ENCODE measurements at places on chromosomes 5 and 9. TPM values are rescaled to one million over a fixed set of nuclear protein-coding genes. Genes with fewer than 3 reads are reported as not detected.
A peak's percentile ranks its signal among the peaks of the same experiment; 100 is the strongest.

- no peak for DNase-seq
These were observed 121.4 kb upstream of the MVB12B start for GRCh38 chr9:126205265-126205664.

TMEM171 gene
- 0.49 TPM for total RNA-seq

DNA sequence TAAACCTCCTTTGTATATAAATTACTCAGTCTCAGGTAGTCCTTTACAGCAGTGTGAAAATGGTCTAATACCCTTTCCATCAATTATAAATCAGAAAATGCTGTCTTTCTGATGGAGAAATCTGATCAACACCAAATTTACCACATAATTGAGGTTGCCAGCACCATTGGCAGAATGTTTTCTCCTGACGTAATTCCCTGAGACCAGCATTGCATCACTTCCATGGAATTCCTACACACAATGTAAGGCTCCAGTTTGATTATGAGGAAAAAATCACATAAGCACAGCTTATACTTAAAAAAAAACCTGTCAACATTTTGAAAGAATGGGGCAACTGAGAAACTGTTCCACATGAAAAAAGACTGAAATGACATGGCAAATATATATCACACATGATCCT, 618.7 kb upstream of the CDH6 start:
- DNase-seq, result no peak

CFAP90 gene
- not detected for total RNA-seq

GRCh38 chr9:107112707-107113243, 170.3 kb upstream of the RAD23B start:
- no peak for DNase-seq

GRCh38 chr5:55071413-55071812, 31.0 kb upstream of the GZMA start:
- no peak for DNase-seq

SPINK6 gene
- total RNA-seq, result not detected

- no peak for DNase-seq
These were observed 312.5 kb downstream of the CETN3 start for GRCh38 chr5:90097082-90097477.

DNA sequence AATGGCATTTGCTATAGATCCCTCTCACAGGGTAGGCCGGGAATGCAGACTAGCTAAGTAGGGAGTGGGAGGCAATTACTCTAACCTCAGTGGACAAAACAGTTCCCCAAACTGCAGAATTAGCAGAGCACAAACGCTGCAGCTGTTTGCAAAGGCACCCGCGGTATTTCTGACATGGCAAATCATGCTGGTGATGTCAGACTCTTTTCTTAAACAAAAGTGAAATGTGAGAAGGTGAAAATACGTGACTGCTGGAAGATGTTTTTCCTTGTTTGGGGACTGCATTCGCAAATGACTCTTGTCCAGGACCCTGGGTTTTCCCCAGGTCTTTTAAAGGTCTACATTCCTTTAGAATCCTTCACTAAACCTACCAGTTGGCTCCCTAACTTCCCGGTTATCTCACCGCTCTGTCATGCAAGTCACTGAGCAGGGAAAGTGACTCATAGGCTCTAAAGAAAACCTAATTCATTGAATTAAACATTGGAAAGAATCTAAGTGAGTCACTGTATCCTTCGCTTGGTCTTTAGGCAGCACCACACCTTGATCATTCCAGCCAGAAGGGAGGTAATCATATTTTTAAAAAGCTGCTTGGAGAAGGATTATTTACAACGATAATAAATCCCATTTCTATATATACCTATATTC, 91.5 kb upstream of the DNAH5 start:
- DNase-seq, result peak; percentile 83

DNA sequence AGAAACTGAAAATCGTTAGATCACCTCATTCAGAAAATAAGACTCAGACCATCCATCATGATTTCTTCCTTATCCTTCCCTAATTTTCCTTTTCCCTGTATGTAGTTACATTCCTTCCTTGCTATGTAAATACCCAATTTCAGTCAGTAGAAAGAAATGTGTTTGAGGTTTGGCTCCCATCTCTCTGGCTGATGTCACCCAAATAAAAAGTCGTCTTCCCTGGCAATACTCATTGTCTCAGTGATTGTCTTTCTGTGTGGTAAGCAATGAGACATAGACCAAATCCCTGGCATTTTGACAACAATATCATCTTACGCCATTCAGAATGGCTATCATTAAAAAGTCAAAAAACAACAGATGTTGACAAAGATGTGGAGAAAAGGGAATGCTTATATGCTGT, 303.9 kb upstream of the EDIL3 start:
- DNase-seq, result peak; percentile 90

LRRC19 gene
- total RNA-seq, result not detected

- no peak for DNase-seq
These were observed 75.2 kb downstream of the TENT4A start for GRCh38 chr5:6788439-6788838.

DNA sequence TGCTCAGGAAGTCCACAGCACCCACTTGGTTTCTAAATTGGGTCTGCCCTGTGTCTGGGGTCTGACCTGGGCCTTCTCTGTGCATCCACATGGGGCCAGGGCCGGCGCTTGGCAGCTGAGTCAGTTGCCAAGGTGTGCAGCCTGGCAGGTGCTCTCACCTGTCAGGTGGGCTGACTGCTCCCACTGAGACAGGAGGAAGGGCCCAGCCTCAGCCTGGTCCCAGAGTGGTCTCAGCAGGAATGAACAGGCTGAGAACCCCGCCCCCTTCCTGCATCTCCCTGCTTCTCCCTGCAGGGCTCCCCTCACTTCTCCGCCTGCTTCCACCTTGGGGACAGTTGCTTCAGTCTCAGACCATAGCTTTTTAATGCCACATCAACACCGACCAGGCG, 60.5 kb downstream of the BARX1 start:
- no peak for DNase-seq

DNA sequence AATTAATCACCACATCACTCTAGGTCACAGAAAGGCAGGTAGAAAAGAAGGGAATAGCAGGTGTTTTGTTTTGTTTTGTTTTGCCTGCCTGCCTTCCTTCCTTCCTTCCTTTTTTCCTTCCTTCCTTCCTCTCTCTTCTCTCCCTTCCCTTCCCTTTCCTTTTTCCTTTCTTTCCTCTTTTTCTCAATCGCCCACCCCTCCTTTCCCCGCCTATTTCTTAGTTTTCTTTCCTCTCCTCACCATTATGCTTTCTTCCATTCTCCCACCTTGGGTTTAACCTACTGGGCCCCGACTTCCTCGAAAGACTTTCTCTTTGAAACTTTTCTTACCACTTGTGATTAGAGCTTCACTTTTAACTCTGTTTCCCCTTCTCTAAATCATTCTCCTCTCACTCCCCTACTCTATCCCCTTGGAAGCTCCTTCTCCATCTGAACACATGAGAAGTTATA, 231.3 kb upstream of the CD180 start:
- DNase-seq, result no peak

GRCh38 chr9:135661816-135662560, 1.1 kb upstream of the LCN9 start:
- DNase-seq, result no peak

DNA sequence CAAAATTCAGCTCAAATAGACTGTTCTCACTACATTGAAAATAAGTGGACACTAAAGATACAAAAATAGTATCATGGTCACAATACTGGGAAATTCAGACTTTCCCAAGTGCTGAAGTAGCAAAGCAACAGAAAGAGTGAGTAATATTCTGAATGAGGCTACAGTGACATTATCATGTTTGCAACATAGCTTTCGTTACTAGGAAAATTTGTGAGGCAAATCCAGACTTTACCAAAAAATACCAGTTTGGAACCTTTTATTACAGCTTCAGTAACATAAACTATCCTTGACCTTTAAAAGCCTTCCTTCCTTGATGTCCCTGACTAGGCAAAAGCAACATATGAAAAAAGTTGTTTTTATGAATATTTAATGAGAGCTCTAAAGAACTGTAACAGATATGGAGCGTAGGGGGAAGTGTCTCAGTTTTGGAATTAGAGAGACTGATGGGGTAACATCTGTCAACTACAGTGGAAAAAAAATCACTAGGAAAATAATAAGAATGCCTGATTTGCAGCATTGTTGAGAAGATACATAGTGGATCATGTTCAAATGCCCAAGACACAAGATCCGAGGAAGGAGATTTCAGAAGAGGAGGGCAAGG, 312.9 kb downstream of the ADGRV1 start:
- DNase-seq, result peak; percentile 23

DNA sequence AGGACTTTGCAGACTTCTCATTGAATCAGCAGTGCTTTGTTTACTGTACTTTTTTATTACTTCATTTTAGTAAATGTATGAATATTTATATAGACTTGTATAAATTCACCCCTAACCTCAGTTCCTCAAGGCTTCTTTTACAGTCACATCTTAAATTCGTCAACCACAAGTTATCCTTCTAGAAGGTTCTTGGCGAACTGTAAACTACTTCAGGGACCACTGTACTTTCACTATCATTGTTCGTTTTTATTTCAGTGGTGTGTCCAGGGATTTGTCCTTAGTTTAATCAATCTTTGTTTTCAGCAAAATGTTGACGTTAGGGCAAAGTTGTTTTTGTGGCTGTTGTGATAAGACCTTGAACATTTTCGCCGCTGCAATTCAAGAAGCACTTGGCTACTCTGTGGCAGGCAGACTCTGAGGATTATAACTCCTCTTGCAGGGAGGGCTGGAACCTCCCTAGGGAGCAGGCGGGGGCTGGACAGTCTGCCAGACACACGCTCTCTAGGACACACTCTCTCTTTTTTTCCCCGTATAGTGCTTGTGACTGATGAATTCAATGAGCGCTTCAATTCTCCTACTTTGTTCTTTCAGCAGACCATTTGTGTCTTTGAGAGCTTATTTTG, 252.8 kb downstream of the FBXL7 start:
- no peak for DNase-seq

GRCh38 chr5:8382456-8382855, 513.5 kb downstream of the MTRR start:
- DNase-seq, result no peak

GRCh38 chr5:148491015-148491792, 107.4 kb downstream of the FBXO38 start:
- no peak for DNase-seq

DNA sequence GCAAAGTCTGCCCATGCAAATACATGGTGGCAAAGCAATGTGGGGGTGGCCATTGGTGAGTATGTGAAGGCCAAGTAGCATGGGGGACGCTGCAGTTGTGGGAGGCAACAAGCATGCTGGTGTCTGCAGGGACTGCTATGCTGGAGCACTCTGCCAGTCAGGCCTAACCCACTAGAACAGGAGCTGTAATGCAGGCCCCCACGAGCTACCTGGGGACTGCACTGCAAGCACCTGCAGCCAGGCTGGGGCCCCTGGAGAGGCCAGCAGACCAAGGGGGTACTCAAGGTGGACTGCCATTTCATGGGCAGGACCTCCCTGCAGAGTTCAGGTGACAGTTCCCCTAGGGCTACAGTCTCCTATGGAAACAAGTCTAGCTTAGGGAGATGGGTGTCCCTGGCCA, 183.8 kb upstream of the PDE4D start:
- DNase-seq, result no peak

MTMR12 gene
- 27.7 TPM for total RNA-seq

DNA sequence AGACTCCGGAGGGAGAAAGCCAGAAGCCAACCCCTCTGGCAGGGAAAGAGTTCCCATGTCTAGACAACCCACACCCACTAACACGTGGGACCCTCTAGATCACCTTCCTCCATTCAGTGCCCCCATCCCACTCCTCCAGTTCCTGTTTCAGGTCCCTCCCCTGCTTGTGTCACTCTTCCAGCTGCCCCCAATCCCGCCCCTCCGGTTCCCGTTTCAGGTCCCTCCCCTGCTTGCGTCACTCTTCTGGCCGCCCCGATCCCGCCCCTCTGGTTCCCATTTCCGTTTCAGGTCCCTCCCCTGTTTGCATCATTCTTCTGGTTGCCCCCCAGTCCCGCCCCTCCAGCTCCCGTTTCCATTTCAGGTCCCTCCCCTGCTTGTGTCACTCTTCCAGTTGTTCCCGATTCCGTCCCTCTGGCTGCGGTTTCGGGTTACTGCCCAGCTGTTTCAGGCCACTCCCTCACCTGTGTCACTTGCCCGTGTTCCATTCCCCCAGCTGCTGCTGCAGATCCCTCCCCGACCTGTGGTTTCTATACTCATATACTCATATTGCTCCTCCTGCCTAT, 64.8 kb upstream of the RANBP6 start:
- peak; percentile 84 for DNase-seq

- DNase-seq, result no peak
These were observed 107.9 kb upstream of the LARP1 start for GRCh38 chr5:154647114-154647760.

- DNase-seq, result no peak
These were observed 19.2 kb downstream of the ZNF354C start for GRCh38 chr5:179079165-179079987.

SHOC1 gene
- 0.79 TPM for total RNA-seq

CNTFR gene
- 7.5 TPM for total RNA-seq

GRCh38 chr9:31103836-31104235, 1280.6 kb upstream of the ACO1 start:
- no peak for DNase-seq

HSD17B4 gene
- total RNA-seq, result 167 TPM

GRCh38 chr9:112056996-112057395, 118.1 kb downstream of the SUSD1 start:
- no peak for DNase-seq

MAP3K1 gene
- total RNA-seq, result 44.2 TPM

GRCh38 chr9:94672811-94673487, 33.6 kb upstream of the FBP1 start:
- no peak for DNase-seq

C1QTNF2 gene
- 12.3 TPM for total RNA-seq

INSL4 gene
- total RNA-seq, result not detected

DNA sequence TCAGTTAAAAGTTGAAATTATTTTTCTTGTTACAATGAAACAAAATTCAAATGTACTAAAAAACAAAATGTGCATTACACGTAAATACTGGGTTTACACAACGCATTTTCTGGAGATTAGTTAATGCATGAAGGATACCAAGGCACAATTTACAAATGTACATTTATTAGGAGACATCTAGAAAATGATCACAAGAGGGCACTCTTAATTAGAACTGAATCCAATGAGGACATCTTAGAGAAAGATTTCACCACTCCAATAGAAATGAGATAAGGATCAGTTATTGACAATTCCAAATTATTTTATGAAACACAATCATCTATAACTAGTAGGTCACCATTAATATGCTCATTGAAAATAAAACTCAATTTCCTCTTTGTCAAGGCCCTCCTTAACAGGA, 36.6 kb upstream of the CDH12 start:
- DNase-seq, result no peak

- no peak for DNase-seq
These were observed 46.0 kb downstream of the ADAMTS19 start for GRCh38 chr5:129506086-129506485.

GRCh38 chr5:15823398-15823797, 323.4 kb downstream of the FBXL7 start:
- no peak for DNase-seq

DNA sequence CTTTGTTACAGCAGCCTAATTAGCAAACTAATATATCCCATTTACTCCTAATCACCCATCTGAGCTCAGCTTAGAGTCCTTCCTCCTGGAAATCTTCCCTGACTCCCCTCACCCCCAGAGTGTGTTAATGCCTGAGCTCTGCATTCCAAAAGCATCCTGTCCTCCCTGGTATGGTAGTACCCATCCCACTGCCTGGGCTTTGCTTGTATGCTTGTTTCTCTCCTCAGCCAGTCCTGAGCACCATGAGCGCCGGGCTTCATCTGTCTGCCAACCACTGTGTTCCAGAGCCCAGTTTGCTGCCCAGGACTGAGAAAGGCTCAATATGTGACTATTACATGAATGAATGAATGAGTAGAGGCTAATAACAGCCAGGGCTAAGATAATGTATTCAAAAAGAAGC, 272.4 kb downstream of the CDK5RAP2 start:
- no peak for DNase-seq

GRCh38 chr5:166192696-166193095, 2098.7 kb upstream of the WWC1 start:
- DNase-seq, result no peak
